ENCODE measurements at places on chromosomes 5 and 9. TPM values are rescaled to one million over a fixed set of nuclear protein-coding genes. Genes with fewer than 3 reads are reported as not detected.

Gene LCN9
- not detected for total RNA-seq

Gene GAS1
- 0.59 TPM for total RNA-seq

GRCh38 chr5:138349852-138350562 is 2.5 kb upstream of the KDM3B start:
- peaks cover 17% of the 10 kb centered on the region for H3K4me1 ChIP-seq
- no peak overlapping the region for H3K4me3 ChIP-seq
- no peak for DNase-seq
- H3K36me3 ChIP-seq = peaks cover 23% of the 10 kb centered on the region
- H3K27ac ChIP-seq = no peak overlapping the region

- no peak overlapping the region for H3K27ac ChIP-seq
- no peak for DNase-seq
- no peaks in the 10 kb centered on the region for H3K36me3 ChIP-seq
- H3K4me1 ChIP-seq = peaks cover 7% of the 10 kb centered on the region
Observed at GRCh38 chr5:180665682-180666404, 16.4 kb upstream of the FLT4 start.

GRCh38 chr5:93622240-93622885 is 39.3 kb downstream of the NR2F1 start:
- DNase-seq = no peak
- no peaks in the 10 kb centered on the region for H3K36me3 ChIP-seq
- H3K4me1 ChIP-seq = peaks cover 21% of the 10 kb centered on the region
